Stimulated activated CD4-positive, alpha-beta T cell treated with anti-CD3 and anti-CD28 coated beads, Interleukin-4, amount 100 ng/mL, for 24 hours (primary cell): ENCODE measurements at places on chromosomes 16 and 17.

DNA sequence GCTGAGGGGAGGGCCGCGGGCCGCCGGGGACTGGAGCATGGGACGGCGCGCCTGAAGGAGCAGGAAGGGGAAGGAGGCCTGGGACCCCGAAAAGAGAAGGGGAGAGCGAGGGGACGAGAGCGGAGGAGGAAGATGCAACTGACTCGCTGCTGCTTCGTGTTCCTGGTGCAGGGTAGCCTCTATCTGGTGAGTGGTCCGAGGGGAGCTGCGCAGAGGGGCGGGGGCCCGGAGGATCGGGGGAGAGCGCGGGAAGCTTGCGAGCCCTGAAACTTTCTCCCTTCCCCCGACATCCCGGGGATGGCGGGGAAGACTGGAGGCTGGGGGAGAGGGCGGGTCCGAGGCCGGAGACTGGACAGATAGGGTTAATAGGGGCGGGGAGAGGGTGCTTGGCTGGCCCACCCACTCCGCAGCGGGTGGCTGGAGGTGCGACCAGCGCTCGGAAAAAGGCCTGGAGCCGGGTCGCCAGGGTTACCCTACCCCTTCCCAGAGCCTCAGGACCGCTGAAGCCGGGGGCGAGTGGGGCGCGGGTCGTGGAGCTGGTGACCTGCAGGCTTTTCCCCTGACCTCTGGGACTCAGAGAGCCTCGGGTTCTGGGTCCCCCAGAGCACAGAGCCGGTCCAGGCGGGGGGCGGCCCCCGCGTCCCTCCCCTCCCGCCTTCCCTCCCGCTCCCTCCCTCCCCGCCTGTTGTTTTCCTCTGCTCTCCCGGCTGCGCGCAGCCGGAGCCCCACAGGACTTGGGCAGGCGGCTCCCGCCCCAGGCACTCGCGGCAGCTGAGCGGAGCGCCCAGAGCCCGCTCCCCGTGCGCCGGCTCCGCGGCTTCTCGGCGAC is 631 bp downstream of the NXPH3 start:
- no peak for DNase-seq

- DNase-seq, result no peak
Observed at GRCh38 chr16:57352636-57353047, 5.9 kb upstream of the CCL22 start.

GRCh38 chr16:17125671-17126070 is 345.1 kb downstream of the XYLT1 start:
- DNase-seq, result no peak

DNA sequence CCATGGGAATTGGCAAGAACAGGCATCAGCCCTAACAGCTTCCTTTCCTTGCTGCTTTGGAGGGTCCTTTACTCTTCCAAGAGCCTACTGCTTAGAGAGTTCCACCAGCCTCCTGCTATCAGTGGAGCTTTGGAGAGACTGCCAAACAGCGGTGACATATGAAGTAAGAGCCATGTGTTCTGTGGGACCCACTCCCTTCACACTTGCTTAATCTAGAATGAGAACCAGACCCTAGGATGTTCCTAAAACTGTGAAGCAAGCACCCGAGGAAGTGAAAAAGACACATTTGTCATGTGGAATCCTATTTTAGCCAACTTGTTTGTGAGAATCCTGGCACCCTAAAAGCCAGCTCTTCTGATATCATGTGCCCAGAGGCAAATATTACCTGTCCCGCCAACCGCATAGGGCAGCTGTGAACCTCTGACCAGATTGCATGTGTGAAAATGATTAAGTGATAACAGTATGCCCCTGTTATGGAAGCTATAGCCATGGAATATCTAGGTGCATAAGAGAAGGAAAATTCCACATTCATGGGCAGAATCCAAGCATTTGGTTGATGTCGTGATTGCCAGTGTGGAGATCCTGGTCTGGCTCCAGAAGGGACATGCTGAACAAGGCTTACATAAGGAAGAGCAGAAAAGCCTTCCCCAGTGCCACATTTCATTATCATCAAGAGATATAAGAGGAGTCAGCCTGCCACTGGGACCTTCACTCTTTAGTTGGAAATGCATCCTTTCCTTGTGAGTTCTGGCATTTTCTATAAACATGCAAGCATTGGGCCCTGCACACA is 18.7 kb downstream of the RCVRN start:
- DNase-seq, result no peak

GRCh38 chr16:55542459-55543082 is 23.9 kb upstream of the CAPNS2 start:
- no peak for DNase-seq

- DNase-seq, result no peak
Observed at GRCh38 chr16:11198828-11199227, 57.2 kb downstream of the SOCS1 start.

DNA sequence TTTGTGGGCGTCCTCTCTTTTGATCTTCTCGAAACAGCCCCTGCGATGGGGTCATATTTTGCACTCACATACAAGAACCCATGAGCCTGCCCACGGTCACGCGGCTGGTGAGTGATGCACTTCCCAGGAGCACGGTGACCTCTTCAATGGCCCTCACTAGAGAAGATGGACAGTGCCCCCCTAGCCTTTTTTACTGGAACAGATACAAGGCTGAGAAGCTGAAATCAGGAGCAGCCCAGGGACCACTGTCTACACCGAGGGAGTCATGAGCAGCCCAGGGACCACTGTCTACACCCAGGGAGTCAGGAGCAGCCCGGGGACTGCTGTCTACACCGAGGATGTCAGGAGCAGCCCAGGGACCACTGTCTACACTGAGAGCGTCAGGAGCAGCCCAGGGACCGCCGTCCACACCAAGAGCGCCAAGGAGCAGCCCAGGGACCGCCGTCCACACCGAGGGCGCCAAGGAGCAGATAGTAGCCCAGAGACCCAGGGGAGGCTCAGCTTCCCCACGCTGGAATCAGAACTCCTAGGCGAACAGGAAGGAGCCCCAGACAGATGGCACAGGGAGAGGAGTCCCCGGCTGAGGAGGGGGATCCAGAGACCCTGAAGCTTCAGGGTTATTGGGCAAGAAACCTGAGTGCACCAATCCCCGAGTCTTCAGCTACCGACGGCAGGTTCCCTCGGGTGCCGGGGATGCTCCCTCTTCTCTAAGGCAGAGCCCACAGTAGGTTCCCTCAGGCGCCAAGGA is 23.7 kb downstream of the ACSF3 start:
- no peak for DNase-seq

- no peak for DNase-seq
Observed at GRCh38 chr16:28534542-28535373, 4.0 kb downstream of the NUPR1 start.

GRCh38 chr16:84819644-84820304 is at the start of gene CRISPLD2:
Gene CRISPLD2, plus strand, starts transcription at chr16:84819985. Its CDS starts 18,511 bp downstream, at chr16:84838496.
- peak; percentile 86 for DNase-seq

- no peak for DNase-seq
Observed at GRCh38 chr17:7932949-7933348, 943 bp downstream of the CNTROB start.
